ENCODE measurements at places on chromosomes 4 and X. TPM values are rescaled to one million over a fixed set of nuclear protein-coding genes. Genes with fewer than 3 reads are reported as not detected.

CSAG1 gene
- total RNA-seq, result not detected

- DNase-seq, result no peak
- no peaks in the 10 kb centered on the region for H3K36me3 ChIP-seq
- H3K27ac ChIP-seq, result no peak overlapping the region
- no peaks in the 10 kb centered on the region for H3K27me3 ChIP-seq
Measured at GRCh38 chr4:101334963-101335572, 12.3 kb downstream of the PPP3CA start.

- no peaks in the 10 kb centered on the region for H3K4me1 ChIP-seq
- H3K36me3 ChIP-seq, result no peaks in the 10 kb centered on the region
- DNase-seq, result no peak
- H3K27me3 ChIP-seq, result peaks cover 2% of the 10 kb centered on the region
Measured at GRCh38 chrX:15761564-15762191, 23.6 kb downstream of the CA5B start.

DNA sequence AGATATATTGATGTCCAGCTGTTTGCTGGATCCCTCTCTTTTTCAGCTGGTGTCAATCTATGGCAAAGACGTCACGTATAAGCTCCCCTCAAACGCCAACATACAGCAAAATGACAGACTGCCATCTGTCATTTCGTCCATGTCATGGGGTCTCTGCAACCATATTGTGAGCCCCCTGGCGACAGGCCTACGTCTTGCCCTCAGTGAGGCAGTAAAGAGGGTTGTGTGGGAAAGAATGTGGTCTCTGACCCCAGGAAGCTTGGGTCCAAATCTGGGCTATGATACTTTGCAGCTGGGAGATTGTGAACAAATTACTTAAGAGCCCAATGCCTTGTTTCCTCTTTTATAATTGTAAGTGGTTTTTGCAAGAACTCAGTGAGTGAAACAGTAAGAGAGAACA lies 7.4 kb downstream of the SUPT20HL2 start:
- no peaks in the 10 kb centered on the region for H3K4me1 ChIP-seq
- DNase-seq, result no peak
- H3K27ac ChIP-seq, result no peak overlapping the region
- H3K36me3 ChIP-seq, result no peaks in the 10 kb centered on the region
- no peaks in the 10 kb centered on the region for H3K27me3 ChIP-seq
- H3K4me3 ChIP-seq, result no peak overlapping the region

DNA sequence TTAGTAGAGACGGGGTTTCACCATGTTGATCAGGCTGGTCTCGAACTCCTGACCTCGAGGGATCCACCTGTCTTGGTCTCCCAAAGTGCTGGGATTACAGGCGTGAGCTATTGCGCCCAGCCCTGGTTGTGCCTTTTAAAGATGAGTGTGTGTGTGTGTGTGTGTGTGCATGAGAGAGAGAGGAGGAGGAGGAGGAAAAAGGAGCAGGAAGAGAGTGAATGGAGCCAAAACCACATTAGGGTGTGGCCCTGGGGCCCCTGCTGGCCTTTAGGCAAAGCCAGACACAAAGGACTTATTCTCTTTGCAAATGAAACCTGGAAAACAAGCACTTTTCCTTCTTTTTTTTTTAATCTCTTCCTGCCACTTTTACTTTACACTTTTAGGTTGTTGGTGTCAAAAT lies 48.2 kb upstream of the KLF3 start:
- no peak overlapping the region for H3K27ac ChIP-seq
- no peak overlapping the region for H3K4me3 ChIP-seq
- DNase-seq, result no peak
- no peaks in the 10 kb centered on the region for H3K27me3 ChIP-seq

NDNF gene
- total RNA-seq, result 0.35 TPM

DNA sequence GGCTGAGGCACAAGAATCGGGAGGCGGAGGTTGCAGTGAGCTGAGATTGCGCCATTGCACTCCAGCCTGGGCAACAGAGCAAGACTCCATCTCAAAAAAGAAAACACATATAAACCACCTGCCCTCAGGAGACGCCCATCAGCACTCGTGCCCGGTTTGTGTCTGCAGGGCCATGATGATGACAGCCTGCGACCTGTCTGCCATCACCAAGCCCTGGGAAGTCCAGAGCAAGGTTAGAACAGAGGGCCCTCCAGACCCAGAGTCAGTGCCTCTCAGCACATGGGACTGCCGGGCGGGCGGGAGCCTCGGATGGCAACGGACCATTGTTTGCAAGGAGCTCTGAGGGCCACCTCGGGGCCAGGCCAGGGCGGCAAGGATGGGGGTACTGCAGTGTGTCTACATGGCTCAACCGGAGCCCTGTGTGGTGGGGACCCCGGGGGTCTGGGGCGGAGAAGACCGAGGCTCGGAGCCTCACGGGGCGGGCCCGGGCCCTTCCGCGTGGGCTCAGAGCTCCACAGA lies 9.3 kb downstream of the ATP5ME start:
- DNase-seq, result peak; percentile 89
- no peak overlapping the region for H3K27ac ChIP-seq
- peaks cover 2% of the 10 kb centered on the region for H3K4me1 ChIP-seq
- H3K4me3 ChIP-seq, result no peak overlapping the region
- no peaks in the 10 kb centered on the region for H3K27me3 ChIP-seq
- no peaks in the 10 kb centered on the region for H3K36me3 ChIP-seq

HAND2 gene
- not detected for total RNA-seq

RTL3 gene
- 0.28 TPM for total RNA-seq

FAT1 gene
- 663 TPM for total RNA-seq

DNA sequence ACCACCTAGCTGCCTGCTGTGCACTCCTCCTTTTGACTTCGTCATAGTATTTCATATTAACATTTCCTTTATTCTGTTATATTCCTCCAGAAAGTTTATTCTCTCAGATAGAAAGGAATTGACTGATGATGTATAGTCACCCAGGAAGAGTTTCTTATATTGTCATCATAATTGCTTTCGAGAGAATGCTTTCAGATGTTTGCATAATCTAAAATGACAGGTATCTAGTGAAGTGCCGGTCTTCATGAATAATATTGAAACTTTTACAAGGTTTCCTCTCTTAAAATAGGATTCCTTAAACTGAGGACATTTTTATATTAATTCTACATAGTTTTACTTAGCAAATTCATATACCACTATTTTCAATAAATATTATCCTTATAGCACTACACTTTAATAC lies 10.1 kb downstream of the SEC24D start:
- peaks cover 85% of the 10 kb centered on the region for H3K4me1 ChIP-seq
- DNase-seq, result no peak
- H3K27ac ChIP-seq, result peak overlapping the region; percentile 96
- no peaks in the 10 kb centered on the region for H3K27me3 ChIP-seq
- H3K36me3 ChIP-seq, result peaks cover 44% of the 10 kb centered on the region

DNA sequence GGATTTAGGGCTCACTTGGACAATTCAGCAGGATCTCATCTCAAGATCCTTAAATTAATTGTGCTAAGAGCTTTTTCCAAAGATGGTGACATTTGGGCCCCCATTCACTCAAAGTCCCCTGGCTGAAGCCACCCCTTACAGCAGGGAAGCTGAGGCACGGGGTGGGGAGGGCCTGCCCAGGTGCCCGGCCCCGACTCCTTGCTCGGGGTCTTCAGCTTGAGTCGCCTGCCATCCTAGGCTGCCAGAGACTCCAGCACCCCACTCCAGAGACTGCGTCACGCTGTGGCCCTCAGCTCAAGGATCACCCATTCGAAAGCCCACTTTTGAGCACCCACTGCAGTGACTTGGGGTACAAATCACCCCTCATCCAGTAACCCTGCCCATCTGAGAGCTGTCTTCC lies 39.2 kb upstream of the GPR78 start:
- no peak overlapping the region for H3K4me3 ChIP-seq
- peaks cover 8% of the 10 kb centered on the region for H3K4me1 ChIP-seq
- peaks cover 3% of the 10 kb centered on the region for H3K27me3 ChIP-seq
- DNase-seq, result peak; percentile 67
- no peaks in the 10 kb centered on the region for H3K36me3 ChIP-seq
- no peak overlapping the region for H3K27ac ChIP-seq

DNA sequence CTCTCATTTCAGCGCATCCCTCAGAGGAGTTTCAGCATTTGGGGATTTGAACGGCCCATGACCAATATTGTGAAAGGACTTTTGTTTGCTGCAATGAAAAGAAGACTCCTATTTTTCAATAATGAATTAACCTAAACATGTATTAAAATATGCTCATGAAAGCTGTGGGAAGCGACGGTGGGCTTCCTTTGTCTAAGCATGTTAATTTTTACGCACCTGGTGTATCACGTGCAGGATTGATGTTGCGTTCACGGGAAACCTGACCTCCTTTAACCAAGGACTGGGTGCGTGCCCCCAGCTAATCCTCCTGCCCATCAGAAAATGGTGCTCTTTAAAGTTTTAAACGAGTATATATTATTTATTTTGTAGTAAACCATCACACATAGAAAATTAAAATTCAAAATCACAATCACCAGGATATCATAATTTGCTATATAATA lies 590 bp upstream of the CCDC110 start:
- H3K4me1 ChIP-seq, result peaks cover 18% of the 10 kb centered on the region
- no peaks in the 10 kb centered on the region for H3K27me3 ChIP-seq
- peak overlapping the region; percentile 76 for H3K4me3 ChIP-seq

GRCh38 chrX:30851449-30851848 lies 37.6 kb downstream of the TAB3 start:
- H3K36me3 ChIP-seq, result peaks cover 15% of the 10 kb centered on the region
- no peak overlapping the region for H3K27ac ChIP-seq
- H3K4me1 ChIP-seq, result no peaks in the 10 kb centered on the region
- no peak overlapping the region for H3K4me3 ChIP-seq

MTNR1A gene
- total RNA-seq, result 0.44 TPM

STK26 gene
- 17.9 TPM for total RNA-seq

DNA sequence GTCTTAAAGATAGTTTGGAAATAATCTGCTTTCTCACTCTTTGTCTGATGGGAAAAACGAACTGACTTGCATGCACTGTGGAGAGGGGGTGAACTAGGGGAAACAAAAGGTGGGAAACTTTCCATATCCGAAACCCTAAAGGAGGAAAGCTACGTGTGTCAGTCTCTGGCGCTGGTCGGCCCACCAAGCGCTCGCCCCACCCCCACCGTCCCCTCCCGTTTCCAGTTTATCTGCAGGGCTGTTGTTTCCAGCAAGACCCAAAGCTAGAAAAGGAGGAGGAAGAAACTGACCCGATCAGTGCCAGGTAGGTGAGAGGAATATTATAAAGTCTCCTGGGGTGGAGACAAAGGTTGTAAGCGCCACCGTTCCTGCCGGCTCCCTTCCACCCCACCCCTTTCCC lies 552 bp downstream of the TCEAL9 start:
- H3K4me1 ChIP-seq, result peaks cover 16% of the 10 kb centered on the region
- peak overlapping the region; percentile 99 for H3K27ac ChIP-seq
- H3K36me3 ChIP-seq, result peaks cover 8% of the 10 kb centered on the region

ABLIM2 gene
- 0.64 TPM for total RNA-seq

GRCh38 chr4:16160457-16160856 lies 65.8 kb downstream of the TAPT1 start:
- H3K27ac ChIP-seq, result no peak overlapping the region
- H3K36me3 ChIP-seq, result peaks cover 21% of the 10 kb centered on the region
- DNase-seq, result no peak

DNA sequence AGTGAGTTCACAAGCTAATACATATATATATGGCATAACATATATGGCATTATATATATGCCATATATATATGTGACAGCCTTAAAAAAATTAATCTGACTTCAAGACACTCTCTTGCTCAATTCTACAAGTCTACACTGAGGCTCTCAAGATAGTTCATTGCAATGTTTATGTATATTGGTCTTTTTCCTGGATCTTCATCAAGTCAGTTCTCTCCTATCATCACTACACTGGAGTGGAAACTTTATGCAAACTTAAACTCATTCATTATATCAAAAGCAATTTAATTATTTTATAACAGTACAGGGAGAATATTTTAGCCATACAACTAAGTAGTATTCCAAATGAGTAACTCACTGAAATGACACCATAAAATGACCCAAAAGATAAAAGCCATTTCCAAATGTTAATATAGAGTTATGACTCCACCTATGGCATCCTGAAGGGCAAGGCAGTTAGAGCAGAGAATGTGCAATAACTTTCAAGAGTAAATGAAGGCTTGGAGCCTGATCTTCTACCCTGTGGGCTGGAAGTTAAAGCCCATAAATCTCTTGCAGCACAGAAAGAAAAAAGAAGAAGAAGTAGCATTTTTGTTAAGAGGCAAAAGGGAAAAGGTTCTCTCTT lies 176.3 kb upstream of the SLIT2 start:
- H3K27me3 ChIP-seq, result no peaks in the 10 kb centered on the region
- H3K36me3 ChIP-seq, result no peaks in the 10 kb centered on the region
- DNase-seq, result no peak
- peaks cover 11% of the 10 kb centered on the region for H3K4me1 ChIP-seq
- H3K4me3 ChIP-seq, result no peak overlapping the region

CLDN22 gene
- total RNA-seq, result not detected

GJB1 gene
- not detected for total RNA-seq

- H3K4me1 ChIP-seq, result peaks cover 5% of the 10 kb centered on the region
- DNase-seq, result no peak
- H3K27me3 ChIP-seq, result no peaks in the 10 kb centered on the region
- H3K4me3 ChIP-seq, result no peak overlapping the region
- no peaks in the 10 kb centered on the region for H3K36me3 ChIP-seq
- no peak overlapping the region for H3K27ac ChIP-seq
Measured at GRCh38 chrX:151904989-151905388, 7.7 kb upstream of the MAGEA4 start.

- no peak overlapping the region for H3K4me3 ChIP-seq
- DNase-seq, result no peak
- H3K4me1 ChIP-seq, result peaks cover 23% of the 10 kb centered on the region
- no peaks in the 10 kb centered on the region for H3K27me3 ChIP-seq
- no peaks in the 10 kb centered on the region for H3K36me3 ChIP-seq
- no peak overlapping the region for H3K27ac ChIP-seq
Measured at GRCh38 chr4:140297221-140297570, 76.2 kb upstream of the SCOC start.

ARX gene
- total RNA-seq, result not detected

DNA sequence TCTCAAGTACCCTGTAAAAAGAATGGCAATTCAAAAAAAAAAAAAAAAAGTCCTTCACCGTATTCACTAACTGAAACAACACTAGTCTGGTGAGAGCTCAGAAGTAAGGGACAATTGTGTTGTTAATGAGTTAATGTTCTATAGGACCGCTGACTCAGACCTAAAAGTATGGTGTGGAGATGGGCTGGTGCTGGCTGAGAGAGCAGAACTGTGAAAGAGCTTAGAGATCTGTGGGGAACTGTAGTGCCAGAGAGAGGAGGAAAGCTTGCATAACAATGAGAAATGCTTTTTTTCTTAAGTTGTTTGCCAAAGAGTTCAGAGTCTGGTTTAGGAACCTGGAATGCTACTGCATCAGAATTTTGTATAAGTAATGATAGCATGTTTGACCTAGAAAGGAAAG lies 65.1 kb downstream of the LHFPL1 start:
- H3K27ac ChIP-seq, result no peak overlapping the region
- H3K4me1 ChIP-seq, result peaks cover 8% of the 10 kb centered on the region
- no peak overlapping the region for H3K4me3 ChIP-seq
- DNase-seq, result no peak
- no peaks in the 10 kb centered on the region for H3K36me3 ChIP-seq

PLP1 gene
- 1.2 TPM for total RNA-seq

FRMD7 gene
- total RNA-seq, result 0.34 TPM

- H3K27ac ChIP-seq, result no peak overlapping the region
- peaks cover 11% of the 10 kb centered on the region for H3K27me3 ChIP-seq
- no peaks in the 10 kb centered on the region for H3K4me1 ChIP-seq
- no peak overlapping the region for H3K4me3 ChIP-seq
- no peaks in the 10 kb centered on the region for H3K36me3 ChIP-seq
Measured at GRCh38 chr4:24686866-24687692, 102.7 kb upstream of the DHX15 start.

SERTM2 gene
- not detected for total RNA-seq

CT45A2 gene
- not detected for total RNA-seq

GRCh38 chr4:94304365-94304971 lies 38.2 kb downstream of the HPGDS start:
- no peaks in the 10 kb centered on the region for H3K36me3 ChIP-seq
- H3K27ac ChIP-seq, result no peak overlapping the region
- H3K27me3 ChIP-seq, result no peaks in the 10 kb centered on the region
- no peak for DNase-seq
- H3K4me3 ChIP-seq, result no peak overlapping the region

PNCK gene
- total RNA-seq, result 3.5 TPM

Measured in chondrocyte (in vitro differentiated cells).